A172 (cell line): ENCODE measurements at places on chromosomes 7 and 10. TPM values are rescaled to one million over a fixed set of nuclear protein-coding genes. Genes with fewer than 3 reads are reported as not detected.

PCLO gene
- total RNA-seq, result 44.4 and 53.0 TPM in 2 replicates

TTYH3 gene
- total RNA-seq, result 34.3 and 42.4 TPM in 2 replicates

DNA sequence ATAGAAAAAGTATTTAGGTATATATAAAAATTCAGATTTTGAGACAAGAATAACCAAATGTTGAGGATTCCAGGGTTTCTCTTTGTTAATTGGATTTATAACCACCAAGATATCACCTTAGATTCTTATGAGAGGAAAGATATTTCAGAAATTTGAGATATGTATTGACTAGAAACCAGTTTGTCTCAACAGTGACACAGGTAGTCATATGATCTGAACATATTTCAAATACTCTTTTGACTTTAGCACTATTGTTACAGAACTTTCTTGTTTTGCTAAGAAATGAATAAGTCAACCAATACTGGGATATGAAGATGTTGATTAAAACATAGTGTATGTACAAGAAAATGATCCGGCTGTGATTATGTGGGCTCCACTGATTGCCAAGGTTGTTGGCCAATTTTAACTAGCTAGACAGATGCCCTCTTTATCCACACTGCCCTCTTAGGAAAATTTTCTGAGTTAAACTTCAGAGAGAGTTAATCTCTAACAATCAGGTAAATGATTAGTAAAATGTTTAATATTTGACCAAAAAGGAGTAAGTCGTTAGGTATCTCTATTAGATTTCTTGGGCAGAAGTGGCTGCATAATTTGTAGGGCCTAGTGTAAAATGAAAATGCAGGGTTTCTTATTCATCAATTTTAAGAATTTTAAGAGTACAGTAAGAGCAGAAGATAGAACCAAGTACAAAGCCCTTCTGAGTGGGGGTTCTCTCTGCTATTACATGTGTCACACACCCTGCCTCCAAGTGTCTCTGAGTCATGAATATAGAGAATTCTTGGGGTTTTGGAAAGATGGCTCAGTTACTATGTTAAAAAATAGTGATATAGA lies 376.0 kb downstream of the TFEC start:
- DNase-seq, result no peak

- peak; percentile 3 for DNase-seq
Observed at GRCh38 chr10:121610798-121611323, 12.6 kb upstream of the FGFR2 start.

- DNase-seq, result no peak
Observed at GRCh38 chr7:129714514-129715063, 103.1 kb downstream of the NRF1 start.

DNA sequence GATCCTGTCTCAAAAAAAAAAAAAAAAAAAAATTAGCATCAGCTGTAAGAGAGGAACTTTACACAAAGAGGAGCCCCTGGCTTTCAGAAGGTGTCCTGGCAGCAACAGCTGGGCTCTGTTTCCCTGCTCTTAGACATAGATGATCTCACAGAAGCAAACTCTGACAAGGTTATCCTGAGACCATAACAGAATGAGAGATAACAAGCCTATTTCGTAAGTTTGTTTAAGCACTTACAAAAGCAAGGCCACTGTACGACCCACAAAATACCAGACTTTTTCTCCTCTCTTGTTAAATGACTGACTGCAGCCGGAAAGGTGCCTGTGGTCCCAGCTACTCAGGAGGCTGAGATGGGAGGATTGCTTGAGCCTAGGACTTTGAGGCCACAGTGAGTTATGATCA lies 33.3 kb upstream of the OTUD1 start:
- DNase-seq, result no peak

DNA sequence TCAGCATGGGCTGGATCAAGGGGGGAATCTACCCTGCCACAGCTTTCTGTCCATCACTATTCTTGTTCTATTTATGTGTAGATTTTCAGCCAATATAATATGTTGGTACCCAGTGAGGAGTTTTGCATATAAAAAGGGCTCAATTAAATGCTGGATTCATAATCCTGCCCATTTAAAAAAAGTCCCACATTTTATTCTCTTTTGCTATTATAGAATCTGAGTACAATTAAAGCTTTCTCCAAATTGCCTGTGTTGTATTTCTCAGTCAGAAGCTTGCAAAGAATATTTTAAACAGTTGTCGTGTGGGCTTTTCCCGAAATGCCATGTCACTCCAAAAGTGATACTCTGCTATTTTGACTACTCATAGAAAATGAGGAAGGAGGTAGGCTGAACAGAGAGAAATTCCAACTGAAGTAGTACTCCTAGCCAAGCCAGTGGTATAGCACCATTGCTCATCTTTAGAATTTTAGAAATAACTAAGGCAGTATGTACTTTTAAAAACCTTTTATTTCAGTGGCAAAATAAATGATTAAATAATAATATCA lies 108.3 kb upstream of the HDAC9 start:
- DNase-seq, result no peak

GRCh38 chr7:70392877-70393435 lies 739.0 kb upstream of the GALNT17 start:
- DNase-seq, result no peak

DNA sequence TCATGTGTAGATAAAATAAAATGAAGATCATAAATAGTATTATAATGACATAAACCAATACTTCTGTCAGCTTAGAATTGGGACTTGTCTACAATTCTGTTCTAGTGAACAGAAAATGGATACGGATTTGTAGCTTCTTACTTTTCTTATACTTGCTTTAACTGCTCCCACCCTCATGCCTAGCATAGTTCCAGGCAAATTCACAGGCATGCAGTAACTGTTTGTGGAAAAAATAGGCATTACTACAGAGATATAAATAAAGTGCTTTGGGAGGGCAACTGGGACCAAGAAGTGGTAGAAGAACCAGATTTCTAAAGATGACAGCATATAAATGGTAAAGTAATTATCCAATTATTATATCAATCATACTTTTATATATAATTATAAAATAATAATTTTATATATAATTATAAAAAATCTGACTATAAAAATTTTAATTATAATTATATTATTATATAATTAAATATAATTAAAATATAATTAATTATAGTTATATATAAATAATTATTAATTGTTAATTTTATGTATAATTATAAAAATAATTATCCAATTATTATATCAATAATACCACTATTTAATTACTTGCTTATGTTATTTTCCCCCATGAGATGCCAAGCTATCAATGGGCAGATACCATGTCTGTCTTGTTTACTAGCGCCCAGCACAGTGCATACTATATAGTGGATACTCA lies 144.1 kb downstream of the NOC3L start:
- no peak for DNase-seq

GRCh38 chr7:158821171-158822031 lies 7.9 kb downstream of the ESYT2 start:
- DNase-seq, result peak; percentile 81
